ENCODE measurements at places on chromosomes 3 and 15.

GRCh38 chr15:66931768-66932633 is 133.4 kb upstream of the SMAD3 start:
- DNase-seq: peak; percentile 88

- peak; percentile 21 for DNase-seq
Observed at GRCh38 chr3:114454551-114455251, 160.9 kb downstream of the TIGIT start.

DNA sequence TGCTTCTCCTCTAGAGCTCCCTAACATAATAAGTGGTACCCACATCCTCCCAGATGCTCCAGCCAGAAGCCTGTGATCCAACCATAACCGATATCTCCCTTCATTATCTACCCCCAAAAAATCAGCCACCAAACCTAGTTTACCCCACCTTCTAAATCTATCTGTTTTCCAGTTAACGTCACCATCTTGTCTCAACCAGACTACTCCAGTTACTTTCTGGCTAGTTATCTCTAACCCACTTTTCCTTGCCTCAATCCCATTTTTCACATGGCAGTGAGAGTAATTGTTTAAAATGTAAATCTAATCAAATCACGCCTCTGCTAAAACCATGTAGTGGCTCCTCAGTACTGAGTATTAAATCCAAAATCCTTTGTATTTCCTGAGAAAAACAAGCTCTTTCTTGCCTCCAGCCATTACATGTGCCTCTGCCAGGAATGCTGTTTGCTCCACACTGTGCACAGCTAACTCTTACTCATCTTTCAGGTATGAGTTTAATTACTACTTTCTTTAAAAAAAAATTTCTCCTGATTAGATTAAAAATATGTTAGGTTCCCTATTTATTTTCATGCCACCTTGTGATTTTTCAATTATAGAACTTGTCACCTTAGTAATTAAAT is 15.4 kb downstream of the CCDC54 start:
- DNase-seq: peak; percentile 57

DNA sequence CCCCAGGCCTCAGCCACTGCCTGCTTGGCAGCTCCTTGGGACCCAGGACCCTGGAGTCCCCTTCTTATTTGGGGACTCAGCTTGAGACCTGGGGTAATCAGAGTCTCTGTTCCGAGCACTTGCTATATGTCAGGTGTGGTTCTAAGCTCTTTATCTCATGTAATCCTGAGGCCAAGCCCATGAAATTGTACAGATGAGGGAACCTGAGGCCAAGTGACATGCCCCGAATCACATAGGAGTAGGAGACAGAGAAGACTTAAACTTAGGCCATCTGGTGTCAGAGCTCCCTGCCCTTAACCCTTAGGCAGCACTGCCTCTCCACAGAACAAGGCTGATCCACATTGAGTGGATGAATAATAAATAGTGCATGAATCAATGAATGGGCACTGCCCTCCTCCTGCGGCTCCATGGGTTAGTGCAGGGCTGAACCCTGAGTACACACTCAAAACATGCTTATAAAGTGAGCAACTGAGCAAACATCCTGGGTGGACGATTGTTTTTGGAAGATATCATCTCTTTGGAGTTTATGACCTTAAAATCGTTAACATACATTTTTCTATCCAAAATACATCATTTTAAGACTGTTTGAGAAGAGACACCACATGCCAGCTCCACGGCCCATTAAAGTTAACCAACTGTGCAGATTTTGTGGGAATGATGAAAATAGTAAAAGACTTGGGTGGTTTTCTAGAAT is 33.2 kb upstream of the IQSEC1 start:
- DNase-seq: no peak

DNA sequence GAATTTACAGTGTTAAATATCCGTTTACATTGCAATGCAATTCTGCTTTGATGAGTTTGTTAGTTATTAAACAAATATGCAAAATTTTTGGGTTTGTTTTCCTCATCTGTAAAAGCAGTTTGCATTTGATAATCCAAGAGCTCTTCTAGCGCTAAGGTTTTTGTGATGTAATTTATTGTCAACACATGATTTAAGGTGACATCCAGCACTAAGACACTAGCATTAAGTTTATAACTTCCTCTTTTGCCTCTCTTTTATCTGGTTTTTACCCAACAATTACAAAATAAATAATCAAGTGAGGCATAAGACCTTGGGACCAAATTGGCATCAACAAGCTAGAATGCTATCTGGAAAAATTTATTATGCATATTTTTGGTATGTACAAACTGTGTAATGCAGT is 969 bp upstream of the DNAJC19 start:
- no peak for DNase-seq

GRCh38 chr3:45881078-45882022 is 5.0 kb upstream of the CCR9 start:
- DNase-seq: peak; percentile 6

GRCh38 chr3:134854254-134854653 is 59.2 kb downstream of the EPHB1 start:
- DNase-seq: no peak
